Activated naive CD4-positive, alpha-beta T cell treated with anti-CD3 and anti-CD28 coated beads for 36 hours (primary cell): ENCODE measurements at places on chromosomes 7 and 10.

DNA sequence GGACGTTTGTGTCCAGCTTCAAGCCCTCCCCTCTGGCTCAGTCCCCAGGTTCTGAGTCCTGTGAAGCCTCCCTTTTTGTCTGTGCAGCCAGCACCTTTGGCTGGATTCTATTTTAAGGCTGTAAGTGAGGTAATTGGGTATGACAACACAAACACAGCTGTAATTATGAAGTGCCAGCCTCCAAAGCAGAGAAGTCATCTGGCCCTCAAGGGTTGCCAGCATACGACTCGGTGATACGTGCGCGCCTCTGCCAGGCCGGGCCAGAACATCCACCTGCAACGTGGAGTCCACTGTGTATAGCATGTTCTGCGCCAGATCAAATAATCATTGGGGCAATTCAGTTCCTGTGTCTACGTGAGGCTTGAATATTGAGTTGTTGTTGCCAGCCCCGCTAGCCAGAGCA is 6.7 kb upstream of the FAM180A start:
- no peak for DNase-seq

DNA sequence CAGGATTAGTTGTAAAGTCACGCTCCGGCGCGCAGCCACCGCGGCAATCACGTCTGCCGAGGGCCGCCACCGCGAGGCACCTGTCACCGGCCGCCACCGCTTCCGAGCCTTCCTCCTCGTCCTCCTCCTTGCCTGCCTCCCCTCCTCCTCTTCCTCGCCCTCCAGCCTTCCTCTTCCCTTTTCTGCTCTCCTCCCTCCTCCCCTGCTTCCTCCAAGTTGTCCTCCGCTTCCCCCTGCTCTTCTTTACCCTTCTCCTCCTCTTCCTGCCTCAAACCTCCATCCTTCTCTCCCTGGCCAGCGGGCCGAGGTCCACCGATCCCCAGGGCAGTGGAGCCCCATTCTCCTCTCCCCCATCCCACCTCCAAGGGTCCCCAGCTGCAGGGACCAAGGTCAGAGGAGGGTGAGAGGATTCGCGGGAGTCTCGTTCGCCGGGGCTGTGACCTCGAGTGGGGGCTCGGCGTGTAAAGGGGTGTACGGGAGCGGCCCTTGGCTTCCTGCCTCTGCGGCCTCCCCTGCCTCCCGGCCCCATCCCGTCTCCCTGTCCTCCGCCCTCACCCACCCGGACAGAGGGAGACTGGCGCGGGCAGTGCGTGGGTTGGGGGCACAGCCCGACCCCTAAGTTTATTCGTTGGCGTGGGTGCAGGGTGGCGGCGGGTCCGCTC is 89.5 kb upstream of the PAX2 start:
- peak; percentile 38 for DNase-seq

GRCh38 chr7:127865466-127865865 is 165.8 kb downstream of the LRRC4 start:
- DNase-seq: no peak

DNA sequence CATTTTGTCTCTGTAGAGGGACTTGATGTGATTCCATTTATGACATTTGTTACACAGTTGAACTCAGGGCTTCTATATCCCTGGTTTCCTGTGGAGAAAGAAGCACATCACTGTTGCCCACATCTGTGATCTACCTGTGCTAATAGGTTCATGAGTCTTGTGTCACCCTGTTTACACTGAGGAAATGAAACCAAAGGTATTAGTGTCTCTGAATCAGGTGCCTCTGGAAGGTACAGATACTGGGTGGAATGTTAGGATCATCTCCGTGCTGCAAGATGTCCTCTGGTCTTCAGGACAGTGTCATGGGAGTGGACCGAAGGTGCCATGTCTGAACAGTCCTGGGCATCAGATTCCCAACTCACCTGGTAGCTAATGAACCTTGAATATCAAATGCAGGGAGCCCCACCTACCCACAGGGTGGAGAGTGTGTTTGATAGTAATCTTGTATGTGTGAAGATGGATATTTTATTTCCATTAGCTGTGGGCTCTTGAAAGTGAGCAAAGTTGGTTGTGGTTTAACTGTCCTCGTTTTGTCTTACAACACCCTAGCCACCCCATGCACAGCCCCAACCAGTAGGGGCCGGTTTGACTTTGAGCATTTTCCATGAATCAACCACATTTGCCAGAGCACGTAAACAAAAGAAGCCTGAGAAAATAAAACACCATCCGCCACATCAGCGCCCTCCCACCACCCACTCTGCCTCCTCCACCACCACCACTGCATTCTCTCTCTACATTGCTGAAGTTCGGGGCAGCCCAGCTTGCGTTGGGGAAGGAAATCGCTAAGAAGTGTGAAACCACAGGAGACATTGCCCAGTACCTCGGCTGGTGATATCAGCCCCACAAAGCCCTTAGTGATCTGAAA is 40.7 kb downstream of the TARP start:
- DNase-seq: peak; percentile 82

- DNase-seq: peak; percentile 31
Observed at GRCh38 chr7:4792537-4793126, 17.2 kb downstream of the AP5Z1 start.

- DNase-seq: no peak
Observed at GRCh38 chr10:26090026-26090425, 126.5 kb upstream of the GAD2 start.

- peak; percentile 63 for DNase-seq
Observed at GRCh38 chr7:151168003-151168786, 701 bp upstream of the GBX1 start.

DNA sequence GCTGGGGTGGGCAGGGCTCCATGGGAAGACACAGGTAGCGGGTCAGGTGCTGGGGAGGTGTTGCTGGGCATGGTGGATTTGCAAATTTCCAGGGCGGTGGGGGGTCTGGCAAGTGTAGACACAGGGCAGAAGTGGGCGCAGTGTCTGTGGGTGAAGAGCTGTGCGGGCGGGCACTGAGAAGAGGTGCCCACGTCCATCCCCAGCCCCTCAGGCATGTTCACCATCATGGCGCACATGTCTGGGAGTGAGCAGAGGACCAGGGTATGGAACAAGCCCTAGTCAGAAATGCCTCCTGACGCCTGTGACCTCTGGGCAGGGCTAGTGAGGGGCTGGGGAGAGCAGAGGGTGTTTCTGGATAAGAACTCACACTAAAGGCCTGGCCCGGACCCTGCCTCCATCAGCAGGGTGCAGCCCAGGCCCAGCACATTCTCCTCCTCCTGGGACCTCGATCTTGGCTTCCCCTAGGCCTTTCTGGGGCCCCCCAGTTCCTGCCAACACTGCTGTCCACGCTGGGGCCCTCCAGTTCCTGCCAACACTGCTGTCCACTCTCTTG is 612.9 kb downstream of the PTPRN2 start:
- DNase-seq: no peak

DNA sequence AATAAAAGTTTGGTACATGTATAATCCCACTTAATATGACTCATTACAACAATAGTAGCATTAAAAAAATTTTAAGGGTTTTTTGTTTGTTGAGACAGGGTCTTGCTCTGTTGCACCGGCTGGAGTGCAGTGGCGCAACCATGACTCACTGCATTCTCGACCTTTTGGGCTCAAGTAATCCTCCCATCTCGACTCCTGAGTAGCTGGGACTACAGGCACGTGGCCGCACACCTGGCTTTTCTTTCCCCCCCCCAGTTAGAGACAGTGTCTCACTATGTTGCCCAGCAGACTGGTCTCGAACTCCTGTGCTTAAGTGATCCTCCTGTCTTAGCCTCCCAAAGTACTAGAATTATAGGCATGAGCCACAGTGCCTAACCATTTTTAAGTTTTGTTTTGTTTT is 40.7 kb downstream of the KMT2C start:
- DNase-seq: no peak

DNA sequence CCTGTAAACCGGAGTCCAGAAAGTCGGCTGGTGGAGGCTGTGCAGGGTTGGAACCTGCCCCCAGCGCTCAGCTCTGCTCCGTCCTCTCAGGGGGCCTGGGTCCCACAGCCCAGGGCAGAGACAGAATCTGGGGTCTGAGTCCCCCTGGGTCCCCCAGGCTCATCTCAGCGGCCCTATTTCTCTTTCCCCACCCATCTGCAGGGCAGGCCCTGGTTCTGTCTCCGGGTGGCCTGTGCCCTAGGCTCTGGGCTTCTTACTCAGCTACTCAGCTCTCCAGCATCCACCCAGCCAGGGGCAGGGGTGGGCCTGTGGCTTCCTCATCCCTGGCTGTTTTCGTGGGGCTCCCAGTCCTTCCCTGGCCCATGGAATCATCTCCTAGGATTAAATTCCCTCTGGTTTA is 183.4 kb downstream of the ADARB2 start:
- no peak for DNase-seq

DNA sequence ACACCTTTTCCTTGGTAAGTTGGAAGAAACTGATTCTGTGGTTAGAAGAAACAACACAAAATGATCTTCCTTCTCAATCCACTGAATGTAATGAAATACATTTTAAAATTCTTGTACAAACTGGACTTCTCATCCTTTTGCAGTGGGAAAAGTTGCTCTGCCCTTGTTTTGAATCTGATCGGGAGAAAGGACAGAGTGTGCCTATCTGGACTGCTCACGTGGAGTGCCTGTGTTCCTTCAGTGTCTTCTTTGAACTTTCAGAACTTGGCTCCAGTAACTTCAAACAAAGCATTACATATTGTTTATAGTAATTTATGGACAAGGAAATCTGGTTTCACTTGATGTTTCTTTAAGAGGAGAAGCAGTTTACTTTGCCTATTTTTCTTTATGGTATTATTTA is 17.1 kb downstream of the SLC26A3 start:
- no peak for DNase-seq

GRCh38 chr10:70683601-70683934 is 11.3 kb downstream of the ADAMTS14 start:
- no peak for DNase-seq

DNA sequence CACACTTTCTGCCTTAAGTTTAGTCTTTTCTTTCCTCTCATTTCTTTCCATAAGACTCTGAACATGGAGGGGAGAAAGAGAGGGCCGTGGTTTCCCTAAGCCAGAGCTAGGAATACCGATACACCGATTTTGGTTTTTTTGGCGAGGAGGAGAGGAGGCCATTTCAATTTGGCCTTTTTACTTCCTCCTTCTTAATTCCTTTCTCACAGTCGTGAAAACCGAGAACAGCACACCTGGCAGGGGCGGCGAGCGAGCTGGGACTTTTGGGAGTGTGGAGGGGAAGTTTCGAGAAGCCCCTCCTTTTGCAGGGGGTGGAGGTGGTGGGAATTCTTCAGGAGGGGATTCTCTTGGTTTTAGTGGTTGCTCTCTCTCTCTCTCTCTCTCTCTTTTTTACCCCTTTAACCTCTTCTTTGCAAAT is 6.2 kb downstream of the GATA3 start:
- no peak for DNase-seq

DNA sequence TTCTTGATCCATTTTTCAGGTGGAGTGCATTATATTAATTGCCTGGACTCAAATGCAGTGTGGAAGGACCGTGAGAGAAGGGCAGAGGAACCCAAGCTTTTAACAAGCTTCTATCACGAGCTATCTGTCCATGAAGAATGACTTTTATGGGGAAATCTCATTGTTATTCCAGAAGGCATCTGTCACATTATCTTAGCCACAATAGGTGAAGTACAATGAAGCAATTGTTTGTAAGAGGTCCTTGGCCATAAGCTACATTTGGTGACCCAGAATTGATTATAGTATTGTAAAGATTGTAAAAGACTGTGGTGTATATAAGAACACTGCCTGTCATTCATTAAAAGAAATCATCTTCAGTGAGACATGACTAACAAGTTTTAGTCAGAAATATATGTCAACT is 58.6 kb upstream of the RELN start:
- DNase-seq: no peak

- DNase-seq: no peak
Observed at GRCh38 chr10:8138471-8138870, 84.0 kb downstream of the GATA3 start.

GRCh38 chr7:90944021-90944420 is 320.2 kb upstream of the FZD1 start:
- DNase-seq: no peak
